ENCODE measurements at places on chromosomes 4 and X.

- DNase-seq, result no peak
Measured at GRCh38 chr4:98332017-98332416, 70.8 kb downstream of the RAP1GDS1 start.

DNA sequence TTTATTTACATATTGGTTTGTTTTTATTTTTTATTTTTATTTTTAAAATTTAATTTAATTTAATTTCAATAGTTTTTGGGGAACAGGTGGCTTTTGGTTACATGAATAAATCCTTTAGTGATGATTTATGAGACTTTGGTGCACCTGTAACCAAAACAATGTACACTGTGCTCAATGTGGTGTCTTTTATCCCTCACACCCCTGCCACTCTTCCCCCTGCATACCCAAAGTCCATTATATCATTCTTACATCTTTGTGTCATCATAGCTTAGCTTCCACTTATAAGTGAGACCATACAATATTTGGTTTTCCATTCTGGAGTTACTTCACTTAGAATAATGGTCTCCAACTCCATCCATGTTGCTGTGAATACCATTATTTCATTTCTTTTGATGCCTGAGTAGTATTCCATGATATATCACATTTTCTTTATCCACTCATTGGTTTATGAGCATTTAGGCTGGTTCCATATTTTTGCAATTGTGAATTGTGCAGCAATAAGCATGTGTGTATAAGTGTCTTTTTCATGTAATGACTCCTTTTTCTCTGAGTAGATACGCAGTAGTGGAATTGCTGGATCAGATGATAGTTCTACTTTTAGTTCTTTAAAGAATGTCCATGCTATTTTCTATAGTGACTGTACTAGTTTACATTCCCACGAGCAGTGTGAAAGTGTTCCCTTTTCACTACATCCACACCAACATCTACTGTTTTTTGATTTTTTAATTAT is 157.1 kb downstream of the CPXCR1 start:
- no peak for DNase-seq

DNA sequence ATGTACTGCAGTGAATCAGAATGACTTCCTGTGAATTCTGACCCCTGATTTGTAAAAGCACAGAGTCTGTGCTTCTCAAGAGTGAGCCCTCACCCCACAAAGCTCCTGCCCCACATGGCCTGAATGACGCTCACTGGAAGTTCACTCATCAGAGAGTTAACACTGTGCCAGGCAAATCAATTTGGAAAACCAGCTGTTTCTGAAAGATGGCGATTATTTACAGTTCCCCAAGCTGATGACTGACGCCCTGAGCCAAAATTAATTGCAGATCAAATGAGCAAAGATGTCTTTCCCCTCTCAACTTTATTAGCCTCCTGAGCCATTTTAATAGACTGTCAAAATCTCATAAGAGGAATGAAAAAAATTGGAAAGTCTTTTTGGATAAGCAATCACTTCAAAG is 118.0 kb downstream of the SLC2A9 start:
- DNase-seq, result no peak

GRCh38 chrX:148984238-148984637 is 483.8 kb downstream of the AFF2 start:
- DNase-seq, result no peak

GRCh38 chr4:24245491-24245820 is 338.9 kb downstream of the DHX15 start:
- no peak for DNase-seq

- DNase-seq, result no peak
Measured at GRCh38 chr4:180636696-180637404, 1606.4 kb upstream of the TENM3 start.

DNA sequence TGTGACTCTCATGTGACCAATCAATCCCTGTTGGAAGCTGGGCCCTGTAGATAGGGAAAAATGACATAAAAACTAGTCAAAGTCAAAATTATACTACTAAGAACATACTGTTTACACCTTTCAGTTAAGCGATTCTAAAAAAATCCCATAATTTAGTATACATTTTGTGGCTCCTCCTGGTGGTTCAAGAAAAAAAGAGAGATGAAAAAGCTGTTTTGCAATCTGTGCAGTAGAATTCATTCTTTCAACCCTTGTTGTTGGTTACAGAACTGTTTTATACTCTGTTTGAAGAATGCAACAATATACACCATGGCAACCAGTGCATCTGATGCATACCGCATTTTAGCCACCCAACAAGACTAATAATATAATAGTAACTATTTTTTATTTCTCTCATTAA is 66.8 kb upstream of the ANK2 start:
- DNase-seq, result no peak

DNA sequence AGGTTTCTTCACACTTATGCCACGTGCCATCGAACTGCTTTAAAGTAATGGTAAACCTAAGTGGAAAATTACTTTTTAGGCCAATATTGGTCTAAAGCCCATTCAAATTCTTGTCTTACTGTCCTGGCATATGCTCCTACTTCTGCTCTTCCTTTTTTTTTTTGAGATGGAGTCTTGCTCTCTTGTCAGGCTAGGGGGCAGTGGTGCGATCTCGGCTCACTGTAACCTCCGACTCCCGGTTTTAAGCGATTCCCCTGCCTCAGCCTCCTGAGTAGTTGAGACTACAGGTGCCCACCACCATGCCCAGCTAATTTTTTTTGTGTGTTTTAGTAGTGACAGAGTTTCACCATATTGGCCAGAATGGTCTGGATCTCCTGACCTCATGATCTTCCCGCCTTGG is 129.0 kb upstream of the TECRL start:
- no peak for DNase-seq

DNA sequence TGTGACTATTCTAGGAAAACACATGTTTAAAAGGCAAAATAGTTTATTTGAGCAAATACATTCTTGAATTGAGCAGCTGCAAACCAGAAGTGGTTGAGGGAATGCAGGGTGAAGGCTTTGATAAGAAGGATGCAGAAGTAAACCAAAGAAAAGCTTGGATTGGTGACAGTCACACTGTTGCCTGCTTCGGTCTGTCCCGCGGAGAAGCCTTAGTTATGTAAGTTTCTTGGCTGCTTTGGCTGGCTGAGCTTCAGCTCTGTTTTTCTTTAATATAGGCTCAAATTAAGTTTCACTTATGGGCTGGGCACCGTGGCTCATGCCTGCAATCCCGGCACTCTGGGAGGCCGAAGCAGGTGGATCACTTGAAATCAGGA is 67.6 kb downstream of the FAM53A start:
- DNase-seq, result no peak

GRCh38 chr4:96703265-96703664 is 863.4 kb downstream of the PDHA2 start:
- DNase-seq, result no peak

DNA sequence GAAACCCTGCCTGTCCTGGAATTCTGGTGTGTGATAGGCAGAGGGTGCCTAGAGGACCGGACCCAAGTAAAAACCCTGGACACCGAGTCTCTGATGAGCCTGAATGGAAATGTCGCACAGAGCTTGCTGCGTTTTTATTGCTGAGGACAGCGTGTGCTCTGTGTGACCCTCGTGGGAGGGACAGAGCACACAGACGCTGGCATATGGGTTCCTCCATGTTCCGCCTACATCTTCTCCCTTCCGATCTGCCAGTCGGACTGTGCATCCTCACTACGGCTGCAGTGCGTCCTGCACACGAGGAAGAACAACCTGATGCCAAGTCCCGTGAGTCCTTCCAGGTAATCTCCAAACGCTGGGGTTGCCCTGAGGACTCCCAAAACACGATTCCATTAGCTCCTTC is 68.3 kb downstream of the AFAP1 start:
- no peak for DNase-seq

DNA sequence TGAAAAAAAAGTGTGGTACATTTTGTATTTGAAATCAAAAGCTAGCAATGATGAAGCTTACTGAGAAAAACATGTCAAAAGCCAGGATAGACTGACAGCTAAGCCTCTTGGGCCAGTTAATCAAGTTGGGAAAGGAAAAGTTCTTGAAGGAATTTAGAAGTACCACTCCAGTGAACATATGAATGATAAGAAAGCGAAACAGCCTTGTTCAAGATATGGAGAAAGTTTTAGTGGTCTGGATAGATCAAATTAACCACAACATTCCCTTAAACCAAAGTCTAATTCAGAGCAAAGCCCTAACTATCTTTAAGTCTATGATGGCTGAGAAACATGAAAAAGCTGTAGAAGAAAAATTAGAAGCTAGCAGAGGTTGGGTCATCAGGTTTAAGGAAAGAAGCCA is 268.3 kb downstream of the PDHA2 start:
- DNase-seq, result no peak

DNA sequence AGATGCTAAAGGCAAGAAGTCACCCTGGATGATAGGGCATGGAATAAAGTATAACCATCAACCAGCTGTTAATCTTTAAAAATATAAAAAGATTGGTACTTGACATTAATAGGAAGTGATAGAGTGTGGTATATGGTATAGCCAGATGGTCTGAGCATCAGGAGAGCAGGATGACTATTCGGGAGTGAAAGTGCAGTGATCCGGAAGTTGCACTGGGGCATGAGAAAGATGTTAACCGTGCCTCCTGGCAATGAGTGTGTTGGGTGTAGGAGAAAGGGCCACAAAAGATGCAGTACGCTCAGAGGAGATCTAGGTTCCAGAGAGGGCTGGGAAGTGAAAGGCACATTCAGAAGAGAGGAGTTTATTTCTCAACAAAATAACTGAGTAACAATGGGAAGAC is 65.0 kb downstream of the TSPAN7 start:
- no peak for DNase-seq

GRCh38 chr4:166174717-166175490 is 301.9 kb downstream of the TLL1 start:
- DNase-seq, result no peak

GRCh38 chr4:83389756-83390505 is 55.3 kb upstream of the HPSE start:
- no peak for DNase-seq

GRCh38 chr4:188701952-188702351 is 562.7 kb downstream of the TRIML1 start:
- DNase-seq, result no peak

GRCh38 chr4:105128208-105128607 is 18.5 kb upstream of the TET2 start:
- DNase-seq, result no peak

DNA sequence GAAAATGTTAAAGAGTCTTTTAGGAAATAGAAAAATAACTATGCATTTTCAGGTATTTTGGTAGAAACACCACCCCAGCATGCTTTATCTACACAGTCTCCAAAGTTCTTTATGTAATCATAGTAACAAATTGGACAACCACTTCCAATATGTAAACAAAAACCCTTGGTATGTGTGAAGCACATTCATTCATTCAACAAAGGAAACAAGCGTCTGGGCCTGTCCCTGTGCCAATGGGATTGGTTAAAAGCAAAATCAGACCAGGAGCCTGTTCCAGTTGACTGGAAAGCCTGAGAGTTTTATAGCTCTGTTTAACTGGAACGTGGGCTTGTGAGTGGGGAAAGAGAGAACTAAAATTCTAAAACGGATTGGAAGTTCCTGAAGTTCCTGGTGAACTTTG is 41.3 kb upstream of the TENM3 start:
- DNase-seq, result no peak

DNA sequence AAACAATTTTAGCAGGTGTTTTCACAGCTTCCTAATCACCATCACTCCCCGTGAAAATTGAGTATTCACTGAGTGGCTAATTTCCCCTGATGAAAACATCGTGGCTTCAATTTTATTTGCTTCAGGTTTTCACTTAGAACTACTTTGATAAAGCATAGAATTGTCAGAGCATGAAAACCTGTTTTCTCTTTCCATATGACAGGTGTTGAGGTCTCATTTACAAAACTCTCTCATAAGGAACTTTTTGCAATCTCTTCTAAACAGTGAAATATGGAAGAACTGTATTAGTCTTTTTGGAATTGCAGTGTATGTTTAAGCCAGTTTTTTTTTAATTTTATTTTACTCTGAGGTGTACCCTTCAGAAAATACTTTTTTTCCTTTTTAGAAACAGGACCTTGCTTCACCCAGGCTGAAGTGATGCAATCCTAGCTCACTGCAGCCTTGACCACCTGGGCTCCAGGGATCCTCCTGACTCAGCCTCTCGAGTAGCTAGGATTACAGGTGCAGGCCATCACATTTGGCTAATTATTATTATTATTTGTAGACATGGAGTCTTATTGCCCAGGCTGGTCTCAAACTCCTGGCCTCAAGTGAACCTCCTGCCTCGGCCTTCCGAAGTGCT is 111.2 kb upstream of the RAPGEF2 start:
- DNase-seq, result no peak

DNA sequence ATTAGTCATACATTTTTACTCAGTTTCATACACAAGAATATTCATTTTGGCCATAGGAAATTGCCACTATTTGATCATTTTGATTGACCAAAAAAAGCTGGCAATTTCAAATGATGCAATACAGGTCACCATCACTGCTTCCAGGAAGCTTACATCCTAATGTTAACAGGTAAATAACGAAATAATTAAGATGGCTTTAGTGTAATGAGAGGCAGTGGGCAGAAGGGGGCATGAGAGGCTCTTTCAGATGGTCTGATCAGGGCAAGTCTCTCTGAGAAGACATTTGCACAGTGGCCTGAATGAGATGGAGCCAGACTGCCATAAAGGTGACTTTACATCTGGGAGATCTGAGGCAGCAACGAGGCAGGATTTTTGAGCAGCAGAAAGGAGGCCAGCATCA is 170.7 kb downstream of the SLIT2 start:
- no peak for DNase-seq

DNA sequence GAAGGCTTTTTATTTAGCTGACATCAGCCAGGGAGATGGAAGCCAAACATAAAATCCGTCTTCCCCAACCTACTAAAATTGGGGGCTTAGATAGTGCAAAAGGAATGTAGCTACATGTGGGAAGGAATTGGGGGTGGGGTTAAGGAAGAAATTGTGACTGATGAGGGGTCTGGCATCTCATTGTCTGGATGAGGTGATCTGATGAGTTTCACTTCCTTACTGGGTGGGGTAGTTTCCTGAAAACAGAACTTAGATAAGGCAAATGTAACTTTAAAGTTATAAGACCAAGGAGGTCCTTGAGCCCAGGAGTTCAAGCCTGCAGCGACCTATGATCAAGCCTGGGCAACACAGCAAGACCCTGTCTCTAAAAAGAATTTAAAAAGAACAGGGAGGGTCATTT is 105.5 kb upstream of the NEIL3 start:
- no peak for DNase-seq

GRCh38 chr4:53348046-53348445 is 17.8 kb downstream of the SCFD2 start:
- DNase-seq, result no peak

- no peak for DNase-seq
Measured at GRCh38 chrX:152428596-152428995, 22.5 kb downstream of the GABRA3 start.

- DNase-seq, result no peak
Measured at GRCh38 chr4:172871381-172871780, 297.2 kb upstream of the GALNT7 start.

GRCh38 chrX:80550722-80551121 is 130.5 kb downstream of the TENT5D start:
- no peak for DNase-seq

GRCh38 chr4:128355305-128355704 is 67.7 kb upstream of the PGRMC2 start:
- DNase-seq, result no peak

DNA sequence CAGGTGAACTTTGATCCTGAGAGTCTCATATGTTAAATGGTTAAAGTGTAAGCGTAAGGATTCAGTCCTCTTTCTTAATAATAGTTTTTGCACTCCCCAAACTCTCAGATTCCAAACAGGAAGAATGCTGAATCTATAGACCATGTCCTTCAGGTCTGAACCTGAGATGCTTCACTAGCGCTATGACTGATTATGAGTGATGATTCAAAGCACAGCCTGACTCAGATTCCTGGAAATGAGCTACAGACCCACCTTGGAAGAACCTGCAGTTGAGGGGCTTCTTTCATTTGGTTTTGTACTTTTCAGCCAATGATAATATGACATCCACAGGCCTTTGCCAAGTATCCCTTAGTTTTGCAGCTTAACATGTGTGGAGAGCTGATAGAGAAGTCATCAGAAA is 1.4 kb downstream of the EDNRA start:
- DNase-seq, result no peak
